ENCODE measurements at places on chromosomes 7 and 10.

DNA sequence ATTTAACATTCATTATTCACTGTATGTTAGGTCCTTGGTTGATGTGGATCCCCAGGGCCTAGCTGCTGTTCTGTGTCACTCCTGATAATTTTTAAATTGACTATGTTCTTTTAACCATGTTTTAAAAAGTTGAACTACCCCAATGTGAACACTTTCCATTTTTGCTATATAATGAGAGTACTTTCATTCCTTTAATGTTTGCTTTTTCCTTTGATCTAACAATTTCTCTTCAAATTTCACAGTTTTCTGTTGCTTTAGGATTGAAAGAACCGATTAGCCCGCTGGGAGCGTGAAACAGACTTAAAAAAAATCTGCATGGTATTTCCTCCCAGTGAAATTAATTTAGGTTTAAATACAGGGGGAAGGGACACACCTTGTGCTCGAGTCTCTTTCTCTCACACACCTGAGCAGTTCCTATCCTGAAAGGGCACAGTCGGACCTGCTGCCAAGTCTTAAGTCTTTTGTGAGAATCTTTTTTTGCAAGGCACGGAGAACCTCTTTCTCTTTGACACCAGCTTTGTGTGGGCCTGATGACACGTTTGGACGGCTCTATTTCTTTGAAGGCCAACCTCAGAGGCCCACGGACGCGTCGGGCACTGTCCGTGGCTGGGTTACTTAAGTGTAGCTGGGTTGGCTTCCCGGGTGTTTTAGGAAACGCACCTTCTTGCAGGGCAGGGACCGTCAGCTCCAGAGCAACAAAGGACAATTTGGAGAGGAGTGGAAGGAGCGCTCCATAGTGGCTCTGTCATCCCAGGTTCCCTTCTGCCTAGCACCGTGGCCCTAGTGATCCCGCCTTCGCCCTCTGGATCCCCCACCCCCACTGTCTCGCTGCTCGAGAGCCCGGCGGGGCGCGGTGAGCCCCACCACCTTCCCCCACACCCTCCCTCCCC, 1.0 kb upstream of the CHN2 start:
- no peak for DNase-seq

DNA sequence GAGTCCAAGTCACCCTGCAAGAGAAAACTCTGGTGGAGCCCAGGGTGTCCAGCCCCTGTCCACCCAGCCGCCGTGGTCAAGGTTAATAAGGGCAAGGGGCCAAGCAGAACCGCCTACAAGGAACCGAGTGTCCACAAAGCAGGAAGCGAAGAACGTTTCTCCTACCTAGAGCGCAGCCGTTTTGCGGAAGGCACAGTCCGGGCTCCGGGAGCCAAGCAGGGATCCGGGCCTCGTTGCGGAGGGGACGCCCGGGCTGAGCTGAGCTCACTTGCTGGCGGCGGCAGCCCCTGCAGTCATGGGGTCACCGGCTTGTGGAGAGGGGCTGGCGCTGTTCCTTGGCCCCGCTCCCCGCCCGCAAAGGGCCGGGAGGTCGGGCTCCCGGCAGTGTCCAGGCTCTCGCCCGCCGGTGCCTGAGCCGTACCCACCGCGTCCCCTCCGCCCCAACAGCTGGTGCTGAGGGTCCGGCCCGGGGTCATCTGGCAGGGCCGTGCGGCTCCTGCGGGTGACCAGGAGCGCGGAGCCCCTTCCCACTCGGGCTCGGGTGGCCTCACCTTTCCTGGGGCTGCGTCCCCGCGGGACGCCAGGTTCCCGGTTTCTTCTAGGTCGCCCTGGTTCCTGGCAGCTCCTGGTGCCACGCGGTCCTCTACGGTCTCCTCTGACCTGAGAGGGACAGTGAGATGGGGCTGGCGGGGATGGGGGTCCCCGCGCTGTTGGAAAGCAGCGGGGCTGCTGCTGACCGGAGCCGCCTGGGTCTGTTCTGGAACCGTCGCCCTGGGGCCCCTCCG, 14.0 kb upstream of the ZNF273 start:
- DNase-seq, result no peak

DNA sequence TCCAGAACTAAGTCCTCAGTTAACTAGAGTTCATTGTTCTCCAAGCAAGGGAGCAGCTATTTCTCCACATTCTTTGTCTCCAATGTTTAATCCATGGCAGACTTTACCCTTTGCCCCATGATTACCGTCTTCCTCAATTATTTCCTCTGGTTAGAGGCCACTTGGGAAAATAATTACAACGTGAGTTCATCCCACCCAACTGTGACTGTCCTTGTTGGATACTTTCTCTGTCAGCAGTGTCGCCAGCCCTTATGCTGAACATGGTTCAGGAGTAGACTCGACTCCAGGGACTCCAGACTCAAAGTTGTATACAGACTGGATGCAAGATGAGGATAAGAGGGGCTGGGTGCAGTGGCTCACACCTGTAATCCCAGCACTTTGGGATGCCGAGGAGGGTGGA, 17.1 kb upstream of the SEPHS1 start:
- no peak for DNase-seq

DNA sequence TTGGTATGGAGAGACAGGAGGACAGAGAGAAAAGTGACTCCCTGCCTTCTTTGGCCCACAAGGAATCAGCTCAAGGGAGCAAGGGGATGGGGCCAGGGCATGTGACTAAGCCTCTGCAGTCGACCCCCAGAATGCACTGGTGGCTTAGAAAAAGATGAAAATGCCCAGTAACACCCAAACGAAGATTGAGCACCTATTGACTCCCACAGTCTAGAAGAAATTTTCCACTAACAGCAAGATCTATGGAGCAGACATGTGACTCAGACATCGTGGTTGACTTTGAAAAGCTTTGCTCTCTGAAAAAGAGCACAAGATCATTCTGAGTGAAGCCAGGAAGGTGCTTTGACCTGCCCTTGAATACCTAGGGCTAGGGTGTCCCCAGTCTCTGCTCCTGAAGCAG, 586.0 kb downstream of the CALN1 start:
- DNase-seq, result no peak

DNA sequence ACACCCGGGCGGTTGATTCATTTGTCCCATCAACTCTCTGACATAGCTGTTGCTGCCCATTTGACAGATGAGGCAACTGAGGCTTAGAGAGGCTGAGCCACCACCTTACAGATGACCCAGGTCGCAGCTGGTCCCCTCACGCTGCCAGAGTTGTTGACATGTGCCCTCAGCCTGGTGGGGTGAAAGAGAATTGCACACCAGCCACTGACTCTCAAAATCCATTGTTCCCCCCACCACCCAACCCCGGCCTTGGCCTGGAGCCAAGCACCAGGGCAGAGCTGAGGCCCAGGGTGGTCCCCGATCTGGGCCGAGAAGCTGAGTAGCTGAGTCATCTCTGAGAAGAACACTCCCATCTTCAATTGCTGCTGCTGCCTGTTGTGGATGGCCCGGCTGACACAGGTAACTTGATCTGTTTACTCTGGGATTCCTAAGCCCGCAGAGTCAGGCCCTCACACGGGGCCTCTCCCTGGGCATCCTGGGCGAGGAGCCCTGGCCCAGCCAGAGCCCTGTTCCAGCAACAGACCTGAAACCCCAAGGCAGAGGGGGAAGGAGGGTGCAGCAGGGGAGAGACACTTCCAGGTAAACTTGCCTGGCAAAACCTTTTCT, 27.5 kb downstream of the PVRIG start:
- DNase-seq, result peak; percentile 70

Measured in HCT116 (cell line).